ENCODE measurements at places on chromosomes 6 and 20.

DNA sequence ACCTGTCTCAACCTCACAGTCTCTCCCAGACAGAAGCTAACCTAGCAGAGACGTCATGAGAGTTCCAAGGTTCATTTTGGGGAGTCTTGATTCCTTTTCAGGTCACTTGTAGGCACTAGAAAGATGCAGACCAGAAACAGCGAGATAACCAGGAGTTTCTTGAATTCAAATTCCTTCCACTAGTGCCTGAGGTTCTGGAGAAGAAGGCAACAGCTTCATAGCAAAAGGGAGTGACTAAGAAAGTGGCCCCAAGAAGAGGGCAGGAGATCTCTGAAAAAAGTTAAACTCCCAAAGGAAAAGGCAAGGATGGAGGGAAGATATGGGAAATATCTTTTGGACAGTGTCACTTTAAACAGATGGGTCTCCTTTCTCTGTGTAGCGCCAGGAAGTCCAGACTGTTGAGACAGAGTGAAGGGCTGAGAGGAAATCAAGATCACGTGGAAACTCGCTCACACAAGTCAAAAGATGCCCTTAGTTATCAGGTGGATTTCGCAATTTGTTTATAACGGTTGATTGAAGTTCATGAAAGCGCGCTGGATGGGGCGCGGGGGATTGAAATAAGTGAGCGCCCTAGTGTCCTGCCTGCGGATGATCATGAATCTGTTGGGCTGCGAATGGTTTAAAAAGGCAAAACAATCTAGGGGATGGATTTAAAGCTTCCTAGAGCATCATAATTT, 4.8 kb upstream of the PRSS16 start:
- DNase-seq: no peak

- DNase-seq: peak; percentile 93
These were observed 30.1 kb downstream of the TRIM38 start for GRCh38 chr6:25992413-25993340.

GRCh38 chr6:3844097-3844463, 5.1 kb upstream of the FAM50B start:
- DNase-seq: peak; percentile 84

DNA sequence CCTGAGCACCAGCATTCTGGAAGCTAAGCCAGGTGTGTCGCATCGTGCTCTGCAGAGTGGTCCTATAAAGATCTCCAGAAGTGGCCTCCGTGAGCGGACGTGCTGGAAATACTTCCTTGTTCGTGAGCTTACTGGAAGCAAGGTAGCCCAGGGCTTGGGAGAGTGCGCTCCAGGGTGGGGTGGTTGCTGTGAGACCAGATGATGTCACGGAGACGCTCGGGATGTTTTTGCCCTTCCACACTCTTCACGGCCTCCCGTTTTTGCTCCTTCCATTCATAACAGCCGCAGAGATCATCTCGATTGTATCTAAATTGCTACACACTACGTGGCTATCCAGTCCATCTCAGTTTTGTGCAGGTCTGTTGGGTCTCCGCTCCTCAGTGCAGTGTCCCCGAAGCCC, 373.4 kb downstream of the THBS2 start:
- DNase-seq: no peak

GRCh38 chr6:158654498-158654897, 4.6 kb downstream of the SYTL3 start:
- peak; percentile 88 for DNase-seq

DNA sequence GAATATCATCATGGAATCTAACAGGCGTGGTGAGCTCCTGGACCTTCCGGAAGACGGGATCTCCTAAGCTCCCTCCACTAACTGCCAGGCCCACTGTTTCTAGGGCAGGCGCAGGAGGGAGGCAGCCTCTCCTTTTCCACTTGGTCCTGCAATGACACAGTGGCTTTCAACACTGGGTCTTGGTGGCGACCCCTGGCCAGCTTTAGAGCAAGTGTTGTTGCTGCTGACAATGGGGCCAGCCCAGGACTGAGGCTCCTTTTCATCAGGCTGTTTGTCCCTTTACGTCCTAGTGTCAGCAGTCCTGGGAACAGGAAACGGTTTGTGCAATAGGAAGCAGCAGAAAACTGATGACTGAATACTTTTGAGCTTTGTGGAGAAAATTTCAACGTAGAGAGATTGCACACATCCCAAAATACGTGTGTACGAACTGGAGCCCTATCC, 9.7 kb upstream of the QKI start:
- no peak for DNase-seq

GRCh38 chr6:118319416-118319815, 228.7 kb upstream of the PLN start:
- no peak for DNase-seq

DNA sequence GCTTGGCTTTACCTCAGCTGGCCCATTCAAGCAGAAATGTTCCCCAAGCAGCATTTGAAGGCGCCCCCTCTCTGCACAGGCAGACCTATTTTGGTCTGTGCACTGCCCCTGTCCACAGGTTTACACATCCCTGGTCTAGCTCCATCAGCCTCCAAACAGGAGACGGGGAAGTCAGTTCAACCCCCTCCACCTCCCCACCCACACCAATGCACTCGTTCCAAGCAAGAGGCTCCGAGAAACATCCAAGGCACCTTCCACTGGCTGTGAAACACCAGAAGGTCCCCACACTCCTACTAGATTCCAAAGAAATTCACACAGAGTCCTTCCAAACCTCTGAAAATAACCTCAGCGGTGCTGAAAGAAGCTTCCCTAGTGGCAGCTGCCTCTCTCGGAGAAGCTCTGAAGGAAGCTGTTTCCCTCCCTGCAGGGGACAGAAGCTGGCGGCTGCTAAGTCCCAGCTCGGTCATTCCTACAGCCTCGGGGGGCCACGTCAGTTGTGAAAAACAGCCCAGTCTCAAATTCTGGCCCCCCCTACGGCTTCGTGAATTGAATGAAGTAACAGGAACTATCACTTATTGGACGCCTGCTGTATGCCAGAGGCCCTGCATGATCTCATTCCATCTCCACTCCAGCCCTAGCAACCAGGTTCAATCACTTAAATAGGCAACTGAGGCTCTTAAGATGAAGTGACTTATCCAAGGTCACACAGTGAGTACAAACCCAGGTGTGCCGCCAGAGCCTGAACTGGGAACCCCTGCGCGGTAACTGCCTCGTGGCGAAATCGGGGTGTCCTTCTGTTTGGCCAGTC, 815 bp downstream of the SPATA2 start:
- no peak for DNase-seq

GRCh38 chr6:12014027-12014872, 2.1 kb downstream of the HIVEP1 start:
- DNase-seq: peak; percentile 73

GRCh38 chr6:43033496-43034189, 12.2 kb downstream of the RRP36 start:
- no peak for DNase-seq

- DNase-seq: no peak
These were observed 5.6 kb upstream of the ANKRD60 start for GRCh38 chr20:58233881-58234528.

DNA sequence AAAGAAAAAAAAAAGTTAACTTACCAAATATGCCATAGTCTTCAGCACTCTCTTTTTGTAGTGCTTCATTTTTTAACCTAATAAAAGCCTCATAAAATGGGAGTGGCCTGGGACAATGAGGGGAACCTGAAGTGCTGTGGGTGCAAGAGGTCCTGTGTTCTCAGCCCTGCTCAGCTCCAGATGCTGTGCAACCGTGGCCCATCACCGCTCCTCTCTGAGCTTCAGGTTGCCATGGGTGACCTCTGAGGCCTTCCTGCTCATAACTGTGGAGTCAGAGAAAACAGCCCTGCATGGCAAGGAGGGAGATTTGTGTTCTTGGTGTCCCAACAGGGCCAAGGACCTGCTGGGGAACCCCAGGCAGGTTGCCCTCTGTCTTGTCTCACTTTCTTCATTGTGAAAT, 10.0 kb downstream of the TCF15 start:
- no peak for DNase-seq

DNA sequence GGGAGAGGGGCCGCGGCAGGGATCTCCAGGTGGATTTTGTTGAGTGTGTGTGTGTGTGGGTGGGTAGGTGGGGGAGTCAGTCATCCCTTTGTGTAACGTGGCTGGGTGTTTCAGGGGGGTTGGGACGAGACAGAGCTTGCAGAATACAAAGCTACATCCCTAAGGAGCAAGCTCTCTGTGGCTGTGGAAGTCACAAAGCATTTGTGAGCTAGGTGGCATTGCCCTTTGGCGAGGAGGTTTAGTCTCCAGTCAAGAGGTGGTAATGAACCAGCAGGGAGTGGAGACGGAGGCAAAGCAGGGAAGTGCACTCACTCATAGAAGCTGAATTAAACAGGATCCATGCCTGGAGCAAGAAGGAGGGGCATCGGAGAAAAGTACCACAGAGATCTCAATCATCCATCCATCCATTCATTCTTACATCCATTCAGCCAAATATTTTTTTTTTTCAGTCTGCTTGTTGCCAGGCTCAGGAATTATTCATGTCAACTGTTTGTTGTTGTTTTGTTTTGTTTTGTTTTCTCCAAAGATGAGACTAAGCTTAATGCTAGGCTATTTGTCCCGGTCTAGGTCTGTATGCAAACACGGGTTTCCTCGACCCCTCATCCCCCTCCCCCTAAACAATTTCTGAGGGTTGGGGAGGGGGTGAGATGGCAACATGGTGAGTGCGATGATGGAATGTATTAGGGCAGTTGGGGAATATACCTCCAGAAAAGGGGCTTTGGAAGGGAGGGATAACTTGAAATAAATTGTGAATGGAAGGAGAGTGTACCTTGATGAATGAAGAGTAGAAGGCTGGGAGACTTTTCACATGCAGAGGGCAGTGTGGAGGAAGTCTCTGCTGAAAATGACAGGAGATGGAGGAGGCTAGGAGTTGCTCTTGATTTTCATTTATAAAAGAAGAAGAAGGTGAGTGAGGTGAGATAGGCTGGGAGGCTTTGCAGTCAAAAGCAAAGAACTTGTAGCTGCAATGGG, 1.0 kb downstream of the HCRTR2 start:
- DNase-seq: no peak

- no peak for DNase-seq
These were observed 97.0 kb downstream of the FOXF2 start for GRCh38 chr6:1486387-1486786.

DNA sequence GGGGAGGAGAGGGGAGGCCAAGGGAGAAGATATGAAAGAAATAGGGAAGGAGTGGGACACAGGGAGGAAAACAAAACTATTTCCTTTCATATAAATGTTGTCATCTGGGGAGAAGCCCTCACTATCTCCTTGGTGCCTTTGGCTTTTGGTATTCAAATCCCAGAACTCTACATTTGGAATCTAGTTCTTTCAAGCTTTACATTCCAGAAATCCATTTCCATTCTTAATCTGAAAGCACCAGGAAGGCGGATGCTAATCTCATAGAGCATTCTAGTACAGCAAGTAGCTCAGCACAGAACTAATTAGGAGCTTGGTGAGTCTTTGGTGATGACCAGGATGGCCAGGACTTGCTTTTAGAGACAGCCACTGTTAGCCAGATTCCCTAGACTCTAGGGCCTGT, 177.9 kb downstream of the KIF16B start:
- no peak for DNase-seq

DNA sequence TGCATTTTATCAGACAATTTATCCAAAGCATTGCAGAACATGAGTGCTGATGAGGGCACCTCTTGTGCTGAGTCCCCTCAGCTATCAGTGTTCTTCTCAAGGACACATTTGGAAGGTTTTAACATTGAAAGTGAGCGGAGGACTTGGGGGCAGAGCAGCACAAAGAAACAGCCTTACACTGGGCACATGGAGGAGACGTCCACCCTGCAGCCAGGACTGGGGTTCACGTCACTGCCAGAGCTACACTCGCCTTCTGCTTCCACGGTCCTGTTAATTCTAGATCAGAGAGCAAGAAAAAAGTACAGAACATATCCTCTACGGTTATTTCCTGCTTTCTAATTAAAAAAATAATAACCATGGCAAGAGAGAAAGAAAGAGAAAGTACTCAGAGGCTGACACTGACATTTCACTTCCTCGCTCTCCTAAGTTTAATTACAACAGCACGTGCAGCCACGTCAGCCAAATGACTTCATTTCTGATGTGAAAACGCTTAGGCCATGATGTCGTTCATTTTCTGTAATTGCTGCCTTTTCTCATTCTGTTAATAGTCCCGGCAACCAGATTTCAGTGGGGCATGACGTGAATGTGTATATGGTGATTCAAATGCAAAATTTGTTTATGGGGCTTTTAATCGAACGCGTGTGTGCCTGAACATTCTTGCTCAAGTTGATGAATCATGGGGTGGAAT, 5.1 kb downstream of the PRND start:
- DNase-seq: peak; percentile 49

- DNase-seq: no peak
These were observed 33.2 kb upstream of the PAQR8 start for GRCh38 chr6:52328729-52329128.

GRCh38 chr20:53873230-53873604, 197.2 kb downstream of the BCAS1 start:
- no peak for DNase-seq

Data from fibroblast of skin of scalp (primary cell).